ENCODE measurements at places on chromosomes 7 and 10.

GRCh38 chr7:132685277-132685676 is 109.0 kb upstream of the PLXNA4 start:
- DNase-seq = no peak

DNA sequence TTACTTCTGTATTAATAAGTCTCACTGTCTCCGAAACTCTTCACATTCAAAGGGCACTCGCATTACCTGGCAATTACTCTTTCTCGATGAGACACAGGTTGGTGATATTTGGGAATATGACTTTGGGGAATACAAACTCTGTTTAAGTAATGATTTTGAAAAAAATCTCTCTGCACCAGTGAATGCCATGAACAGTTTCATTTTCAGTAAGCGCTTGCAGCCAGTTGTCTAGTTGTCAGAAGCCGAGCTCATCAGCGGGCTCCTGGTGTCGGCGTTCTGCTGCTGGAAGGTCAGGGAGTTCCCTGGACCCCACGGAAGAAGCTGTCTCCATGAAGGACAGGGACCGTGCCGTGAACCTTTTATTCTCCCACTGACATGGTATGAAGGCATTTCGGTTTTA is 57.7 kb downstream of the PTPRE start:
- DNase-seq = no peak

DNA sequence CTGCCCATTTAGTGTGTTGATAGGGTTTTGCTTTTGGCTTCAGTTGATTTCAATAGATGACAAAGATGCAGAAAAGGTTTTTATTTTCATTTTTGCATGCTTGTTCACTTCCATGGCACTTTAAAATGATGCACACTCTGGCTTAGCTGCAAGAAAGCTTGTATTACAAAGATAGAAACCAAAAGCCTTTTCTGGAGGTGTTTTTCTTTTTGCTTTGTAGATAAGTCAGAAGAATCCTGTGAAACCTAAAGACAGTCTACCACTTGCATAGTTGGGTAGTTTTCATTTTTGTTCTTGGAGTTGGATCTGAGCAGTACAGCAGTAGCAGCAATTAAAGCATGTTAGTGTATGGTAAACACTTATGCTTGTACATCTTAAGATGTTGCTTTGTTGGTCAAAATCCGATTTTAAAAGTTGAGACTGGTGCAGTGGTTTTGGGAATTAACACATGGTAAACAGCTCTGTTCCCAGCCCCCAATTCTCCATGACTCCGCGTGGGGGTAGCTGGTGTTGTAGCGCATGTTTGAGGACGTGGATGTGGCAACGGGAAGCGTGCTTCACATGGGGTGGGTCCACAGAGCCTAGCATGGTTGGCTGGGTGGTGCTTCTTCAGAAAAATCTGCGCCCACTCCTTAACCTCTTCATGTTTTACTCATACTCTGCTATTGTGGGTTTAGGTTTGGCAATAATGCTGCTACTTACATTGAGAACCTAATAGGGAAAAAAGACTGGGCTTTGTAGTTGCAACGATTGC is 19.8 kb downstream of the CCNY start:
- DNase-seq = no peak

DNA sequence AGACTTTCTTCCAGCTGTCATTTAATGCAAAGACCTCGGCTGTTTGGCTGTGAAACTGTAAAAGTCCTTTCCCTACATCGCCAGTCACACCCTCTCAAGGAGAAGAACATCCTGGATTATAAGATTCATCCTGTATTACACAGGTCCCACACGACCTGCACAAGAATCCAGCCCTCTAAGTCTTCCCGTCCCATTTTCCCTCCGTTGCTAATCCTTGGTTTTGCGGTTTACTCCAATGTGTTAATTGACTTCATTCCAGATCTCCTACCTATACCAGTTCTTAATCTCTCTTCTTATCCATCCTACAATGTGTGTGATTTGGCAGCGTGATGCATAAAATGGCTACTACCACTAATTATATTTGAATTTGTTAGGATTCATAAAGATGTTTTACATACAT is 110.4 kb downstream of the COL28A1 start:
- no peak for DNase-seq

- no peak for DNase-seq
Measured at GRCh38 chr10:71075759-71076472, 136.5 kb upstream of the UNC5B start.

GRCh38 chr10:132520177-132520811 is 17.3 kb upstream of the INPP5A start:
- DNase-seq = no peak

Data from hippocampal formation (tissue), 2 donors.